Left forelimb (tissue), 1 donor: ENCODE measurements at places on chromosomes 12 and 14.

- DNase-seq, result no peak
Observed at GRCh38 chr12:130353081-130353480, 15.4 kb downstream of the PIWIL1 start.

GRCh38 chr12:109475993-109476806 is 900 bp downstream of the KCTD10 start:
- DNase-seq, result no peak

- DNase-seq, result no peak
Observed at GRCh38 chr14:69490219-69490918, 5.8 kb downstream of the PLEKHD1 start.

- no peak for DNase-seq
Observed at GRCh38 chr12:66495709-66496108, 183.2 kb downstream of the GRIP1 start.
